ENCODE measurements at places on chromosomes 13 and 19.

DNA sequence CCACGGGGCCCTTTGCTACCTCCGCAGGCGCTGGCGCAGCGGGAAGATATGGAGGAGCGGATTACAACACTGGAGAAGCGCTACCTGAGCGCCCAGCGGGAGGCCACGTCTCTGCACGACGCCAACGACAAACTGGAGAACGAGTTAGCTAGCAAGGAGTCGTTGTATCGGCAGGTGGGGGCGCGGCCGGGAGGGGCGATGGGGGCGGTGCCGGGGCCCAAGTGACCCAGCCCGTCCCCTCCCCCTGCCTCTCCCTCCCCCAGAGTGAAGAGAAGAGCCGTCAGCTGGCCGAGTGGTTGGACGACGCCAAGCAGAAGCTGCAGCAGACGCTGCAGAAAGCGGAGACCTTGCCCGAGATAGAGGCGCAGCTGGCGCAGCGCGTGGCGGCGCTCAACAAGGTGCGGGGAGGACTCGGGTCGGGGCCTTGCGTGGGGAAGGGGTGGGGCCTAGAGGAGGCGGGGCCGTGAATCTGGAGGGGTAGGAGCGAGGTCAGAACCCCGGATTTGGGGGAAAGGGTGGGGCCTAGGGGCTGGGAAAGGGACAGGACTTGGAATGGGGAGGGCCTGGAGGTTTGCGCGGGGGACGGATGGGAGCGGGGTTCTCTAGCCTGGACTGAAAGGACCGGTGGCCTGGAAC lies 13.7 kb downstream of the PPFIA3 start:
- DNase-seq = peak; percentile 49

DNA sequence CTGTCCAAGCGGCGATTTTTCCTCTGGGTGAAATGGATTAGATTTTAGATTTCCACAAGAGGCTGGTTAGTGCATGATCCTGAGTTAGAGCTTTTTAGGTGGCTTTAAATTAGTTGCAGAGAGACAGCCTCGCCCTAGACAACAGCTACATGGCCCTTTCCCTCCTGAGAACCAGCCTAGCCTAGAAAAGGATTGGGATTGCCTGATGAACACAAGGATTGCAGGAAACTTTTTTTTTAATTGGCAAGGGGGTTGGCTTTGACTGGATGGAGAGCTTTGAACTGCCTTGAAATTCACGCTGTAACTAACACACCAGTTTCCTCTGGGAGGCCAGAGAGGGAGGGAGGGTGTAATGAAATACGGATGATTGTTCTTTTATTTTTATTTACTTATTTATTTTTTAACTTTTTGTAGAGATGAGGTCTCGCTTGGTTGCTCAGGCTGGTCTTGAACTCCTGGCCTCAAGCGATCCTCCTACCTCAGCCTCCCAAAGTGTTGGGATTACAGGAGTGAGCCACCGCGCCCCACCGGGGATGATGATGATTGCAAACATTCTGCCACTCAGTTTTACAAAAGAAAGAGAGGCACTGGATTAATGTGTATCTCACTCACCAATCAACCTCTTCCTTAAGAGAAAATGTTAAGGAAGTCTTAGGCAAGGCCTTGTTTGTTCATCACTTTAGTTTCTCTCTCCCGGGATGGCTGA lies 1.9 kb downstream of the LDLR start:
- DNase-seq = no peak

- DNase-seq = peak; percentile 55
Measured at GRCh38 chr19:49502866-49503581, 6.8 kb downstream of the RPS11 start.

GRCh38 chr13:38429916-38430315 lies 80.3 kb downstream of the UFM1 start:
- no peak for DNase-seq

DNA sequence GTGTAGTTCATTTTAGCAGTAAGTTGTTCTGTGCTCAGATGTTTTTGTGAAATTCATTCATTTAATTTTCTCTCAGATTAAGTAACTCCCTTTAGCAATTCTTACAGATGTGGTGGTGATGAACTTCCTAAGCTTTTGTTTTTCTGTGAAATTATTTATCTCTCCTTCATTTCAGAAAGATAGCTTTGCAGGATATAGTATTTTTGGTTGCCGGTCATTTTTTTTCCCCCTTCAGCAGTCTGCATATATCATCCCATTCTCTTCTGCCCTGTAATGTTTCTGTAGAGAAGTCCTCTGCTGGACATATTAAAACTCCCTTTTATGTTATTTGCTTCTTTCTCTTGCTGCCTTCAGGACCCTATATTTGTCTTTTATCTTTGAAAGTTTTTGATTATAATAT lies 470.2 kb downstream of the PCDH9 start:
- no peak for DNase-seq

DNA sequence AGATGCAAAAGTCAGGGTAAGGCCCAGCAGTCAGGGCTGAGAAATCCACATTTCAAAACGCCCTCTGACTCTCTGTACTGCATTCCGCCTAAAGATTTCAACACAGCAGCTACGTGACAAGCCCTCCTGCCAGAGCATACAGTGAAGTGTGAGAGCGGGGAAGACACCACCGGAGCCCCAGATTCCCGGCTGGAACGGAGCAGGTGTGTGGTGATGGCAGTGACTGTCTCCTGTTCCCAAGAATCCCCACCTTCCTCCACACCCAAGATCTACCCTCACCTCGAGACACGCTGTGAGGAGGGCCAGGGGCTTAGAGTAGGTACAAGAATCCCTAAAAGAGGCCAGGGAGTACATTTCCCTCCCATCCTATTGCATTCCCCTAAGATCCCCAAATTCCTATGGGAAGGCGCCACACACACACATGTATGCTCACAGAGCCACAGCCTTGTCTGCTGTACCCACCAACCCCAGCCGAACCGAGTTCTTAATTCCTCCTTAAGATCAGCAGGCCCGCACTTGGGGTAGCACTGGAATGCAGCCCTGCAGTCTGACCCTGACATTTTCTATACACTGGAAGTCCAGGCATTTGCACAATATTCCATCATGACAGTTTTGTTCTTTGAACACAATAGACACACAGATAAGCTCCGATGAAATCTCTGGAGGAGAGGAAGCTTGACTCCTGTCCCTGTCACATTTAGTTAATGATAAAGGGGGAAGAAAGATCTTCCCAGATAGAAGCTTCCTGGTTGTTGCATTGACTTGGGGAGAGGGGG lies 102.9 kb downstream of the FOXO1 start:
- no peak for DNase-seq

DNA sequence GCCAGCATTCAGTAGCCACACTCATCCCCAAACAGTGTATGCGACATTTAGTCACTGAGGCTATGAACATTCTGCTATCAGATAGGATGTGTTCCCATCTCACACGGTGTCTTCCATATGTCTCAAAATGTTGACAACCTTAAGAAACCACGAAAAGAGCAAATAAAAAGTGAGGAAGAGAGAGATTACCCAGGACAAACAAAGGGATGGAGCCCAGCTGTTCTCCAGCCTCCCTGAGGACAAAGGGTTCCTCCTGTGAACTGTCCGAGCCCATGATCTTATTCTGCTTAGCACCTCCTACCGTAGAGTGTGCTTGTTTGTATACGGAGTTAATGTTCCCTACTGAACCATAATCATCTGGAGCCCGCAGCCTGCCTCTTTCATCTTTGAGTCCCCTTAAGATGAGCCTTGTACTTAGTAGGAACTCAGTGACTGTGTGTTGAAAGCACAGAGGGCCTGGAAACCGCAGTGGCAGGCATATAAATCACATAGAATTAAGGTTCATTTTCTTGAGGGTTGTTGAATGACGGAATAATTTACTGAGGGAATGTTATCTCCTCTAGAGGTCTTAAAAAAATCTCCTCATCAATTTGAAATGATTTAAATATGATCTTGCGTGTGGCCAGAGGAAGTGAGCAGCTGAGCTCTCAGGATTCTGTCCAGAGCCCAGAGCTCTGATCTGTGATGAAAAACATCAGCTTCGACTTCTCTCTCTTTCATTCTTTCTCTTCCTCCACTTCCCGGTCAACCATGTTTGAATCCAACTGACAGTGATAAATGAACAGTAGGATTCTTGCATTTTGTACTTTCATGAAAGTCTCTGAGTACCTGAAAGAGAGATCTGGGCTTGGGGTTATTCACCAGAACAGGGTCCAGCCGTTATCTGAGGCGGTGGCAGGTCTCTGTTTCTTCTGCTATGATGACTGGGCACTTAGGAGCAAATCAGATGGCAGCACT lies 200.5 kb downstream of the KLF5 start:
- DNase-seq = no peak

All from NCI-H345 (cell line).